ENCODE measurements at places on chromosomes 16 and 17. TPM values are rescaled to one million over a fixed set of nuclear protein-coding genes. Genes with fewer than 3 reads are reported as not detected.

DNA sequence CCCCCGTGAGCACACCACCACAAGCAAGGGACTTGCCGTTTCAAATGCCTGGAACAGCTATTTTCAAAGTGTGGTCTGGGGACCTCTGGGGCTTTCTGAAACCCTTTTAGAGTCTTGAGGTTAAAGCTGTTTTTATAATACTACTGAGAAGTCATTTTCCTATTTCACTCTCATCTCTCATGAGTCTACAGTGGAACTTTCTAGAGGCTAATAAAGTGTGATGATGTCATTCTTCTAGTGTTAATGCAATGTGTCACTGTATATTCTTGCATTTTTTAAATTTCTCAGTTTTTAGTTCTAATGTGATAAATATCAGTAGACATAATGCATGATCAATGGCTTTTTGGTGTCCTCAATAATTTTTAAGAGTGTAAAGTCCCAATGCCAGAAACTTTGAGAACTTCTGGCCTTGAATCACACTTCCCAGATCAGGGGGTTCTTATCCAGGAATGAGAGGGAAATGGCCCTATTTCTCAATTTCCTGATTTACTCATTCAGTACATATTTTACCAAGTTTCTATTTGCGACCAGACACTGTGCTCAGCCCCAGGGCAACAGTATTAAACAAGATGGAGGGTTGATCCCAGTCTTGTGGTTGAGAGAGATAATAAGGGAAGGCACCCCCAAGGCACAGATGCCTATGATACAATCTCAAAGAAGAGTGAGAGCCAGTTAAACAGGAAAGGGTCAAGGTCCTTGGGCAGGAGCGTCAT is 444.0 kb downstream of the HS3ST3B1 start:
- no peak for DNase-seq
- no peak overlapping the region for H3K4me3 ChIP-seq
- no peaks in the 10 kb centered on the region for H3K36me3 ChIP-seq
- H3K27ac ChIP-seq = no peak overlapping the region

- H3K27ac ChIP-seq = peak overlapping the region; percentile 77
- no peaks in the 10 kb centered on the region for H3K27me3 ChIP-seq
- peaks cover 11% of the 10 kb centered on the region for H3K4me1 ChIP-seq
- no peak overlapping the region for H3K4me3 ChIP-seq
- DNase-seq = peak; percentile 95
Measured at GRCh38 chr17:45197555-45198334, 23.9 kb upstream of the FMNL1 start.

GRCh38 chr17:43350888-43351361 is 47.9 kb upstream of the ARL4D start:
- H3K36me3 ChIP-seq = no peaks in the 10 kb centered on the region
- H3K27me3 ChIP-seq = no peaks in the 10 kb centered on the region
- H3K4me1 ChIP-seq = no peaks in the 10 kb centered on the region
- no peak for DNase-seq

GRCh38 chr17:67417507-67417906 is 40.4 kb downstream of the PITPNC1 start:
- no peaks in the 10 kb centered on the region for H3K4me1 ChIP-seq
- DNase-seq = no peak
- no peaks in the 10 kb centered on the region for H3K27me3 ChIP-seq
- no peaks in the 10 kb centered on the region for H3K36me3 ChIP-seq
- no peak overlapping the region for H3K4me3 ChIP-seq
- no peak overlapping the region for H3K27ac ChIP-seq

- peak overlapping the region; percentile 89 for H3K27ac ChIP-seq
- peaks cover 47% of the 10 kb centered on the region for H3K36me3 ChIP-seq
- H3K4me3 ChIP-seq = peak overlapping the region; percentile 96
- no peak for DNase-seq
- no peaks in the 10 kb centered on the region for H3K27me3 ChIP-seq
Measured at GRCh38 chr17:13016881-13017654, 759 bp downstream of the ELAC2 start.

GRCh38 chr16:80174416-80174815 is 366.4 kb upstream of the DYNLRB2 start:
- no peak overlapping the region for H3K27ac ChIP-seq
- no peaks in the 10 kb centered on the region for H3K4me1 ChIP-seq
- H3K4me3 ChIP-seq = no peak overlapping the region
- DNase-seq = no peak
- H3K36me3 ChIP-seq = no peaks in the 10 kb centered on the region

- H3K4me1 ChIP-seq = no peaks in the 10 kb centered on the region
- no peak for DNase-seq
- no peaks in the 10 kb centered on the region for H3K27me3 ChIP-seq
- no peak overlapping the region for H3K4me3 ChIP-seq
- H3K36me3 ChIP-seq = peaks cover 76% of the 10 kb centered on the region
Measured at GRCh38 chr16:70758786-70759185, 42.2 kb downstream of the VAC14 start.

GRCh38 chr17:2054512-2055291 is at the start of gene HIC1:
TSS of gene HIC1 (plus strand) at chr17:2055103. CDS start at chr17:2056691, 1,588 bp downstream.
- peak within 1 kb of the TSS; percentile 75 for H3K4me3 ChIP-seq
- H3K4me1 ChIP-seq = peaks cover 65% of the 10 kb centered on the region
- H3K36me3 ChIP-seq = peaks cover 5% of the 10 kb centered on the region
- peak within 1 kb of the TSS; percentile 92 for H3K27ac ChIP-seq
- H3K27me3 ChIP-seq = peaks cover 10% of the 10 kb centered on the region
- peak; percentile 91 for DNase-seq

DNA sequence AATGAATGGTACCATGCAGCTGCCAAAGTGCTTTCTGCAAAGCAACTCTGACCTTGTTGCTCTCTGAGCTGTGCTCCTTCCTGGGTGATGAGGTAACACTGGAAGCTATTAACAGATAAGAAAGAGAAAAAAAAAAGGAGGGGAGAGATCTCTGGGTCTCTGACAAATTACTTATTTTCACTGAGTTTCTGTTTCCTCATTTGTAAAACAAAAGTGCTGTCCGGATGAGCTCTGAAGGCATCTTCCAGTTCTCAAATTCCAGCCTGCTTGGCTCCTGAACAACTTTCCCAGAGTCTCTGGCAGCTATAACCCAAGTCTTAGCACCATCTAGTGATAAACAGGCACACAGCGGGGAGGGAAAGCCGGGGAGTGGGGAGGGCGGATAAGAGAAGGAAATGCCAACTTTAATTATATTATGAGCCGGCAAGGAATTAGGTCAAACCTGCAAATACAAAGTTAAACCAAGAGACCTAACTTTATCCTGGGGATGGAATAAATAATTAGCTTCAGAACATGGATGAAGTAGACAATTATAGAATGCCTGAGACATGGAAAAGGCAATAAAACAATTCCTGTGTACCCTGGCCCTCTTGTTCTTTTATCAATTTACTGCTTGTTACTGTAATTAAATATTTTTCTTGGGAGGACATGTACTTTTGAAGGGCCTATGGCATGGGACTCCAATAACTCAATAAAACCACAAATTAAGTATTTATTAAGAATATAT is 61.3 kb upstream of the KIFC3 start:
- peaks cover 4% of the 10 kb centered on the region for H3K4me1 ChIP-seq
- DNase-seq = peak; percentile 83
- no peak overlapping the region for H3K27ac ChIP-seq
- no peaks in the 10 kb centered on the region for H3K36me3 ChIP-seq

DNA sequence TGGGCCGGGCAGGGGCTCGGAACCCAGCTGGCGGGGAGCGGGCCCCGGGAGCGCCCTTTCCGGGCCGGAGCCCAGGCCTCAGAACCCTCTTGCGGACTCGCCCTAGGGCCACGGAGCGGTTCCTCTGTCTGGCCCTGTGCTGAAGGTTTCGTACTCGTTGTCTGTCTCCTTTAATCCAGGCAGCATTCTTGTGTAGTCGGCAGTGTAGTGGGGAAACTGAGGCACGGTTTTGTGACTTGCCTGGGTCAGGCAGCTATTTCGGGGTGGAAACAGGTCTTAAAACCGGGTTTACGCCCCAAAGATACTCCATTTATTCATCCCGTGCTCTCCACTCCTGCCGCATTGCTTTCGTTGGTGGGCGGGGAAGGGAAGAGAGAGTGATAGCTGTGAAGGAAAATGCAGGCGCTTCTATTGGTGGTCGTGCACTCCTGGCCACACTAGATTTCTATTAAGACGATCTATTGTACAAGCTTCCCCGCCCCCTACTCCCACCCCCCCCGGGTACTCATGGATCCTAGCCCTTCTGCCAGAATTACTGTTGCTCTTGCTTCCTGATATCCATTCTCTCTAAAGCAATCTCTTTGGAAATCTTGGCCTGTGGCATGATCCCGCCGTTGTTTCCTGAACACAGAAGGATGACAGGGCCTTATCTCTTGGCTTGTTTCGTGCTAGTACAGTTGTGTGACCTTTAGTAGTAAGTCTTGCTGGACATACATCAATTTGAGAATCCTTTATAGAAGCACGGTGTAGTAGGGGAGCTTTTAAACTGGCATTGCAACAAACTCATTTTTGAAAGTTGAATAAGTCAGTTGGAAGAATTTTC is 751 bp downstream of the DCAF7 start:
- no peaks in the 10 kb centered on the region for H3K27me3 ChIP-seq
- H3K4me3 ChIP-seq = peak overlapping the region; percentile 68
- H3K4me1 ChIP-seq = peaks cover 58% of the 10 kb centered on the region
- peak overlapping the region; percentile 95 for H3K27ac ChIP-seq

DNA sequence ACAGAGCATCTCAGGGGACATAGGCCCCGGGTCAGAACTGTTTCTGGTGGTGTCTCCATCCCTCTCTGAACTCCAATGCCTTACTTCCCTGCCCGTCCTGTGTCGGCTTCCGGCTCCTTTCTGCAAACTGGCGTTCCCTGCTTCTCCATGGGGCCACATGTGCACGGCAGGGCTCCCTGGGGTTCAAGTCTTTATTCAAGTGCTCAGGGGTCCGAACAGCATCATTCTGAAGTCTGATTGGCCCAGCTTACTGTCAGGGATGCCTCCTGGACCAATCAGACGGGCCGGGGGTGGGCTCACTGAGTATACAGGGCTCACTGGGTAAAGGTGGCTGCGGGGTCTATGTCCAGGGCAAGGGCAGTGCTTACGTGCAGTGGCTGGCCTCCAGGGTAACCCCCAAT is 17.1 kb downstream of the C16orf82 start:
- H3K36me3 ChIP-seq = no peaks in the 10 kb centered on the region
- H3K27me3 ChIP-seq = peaks cover 47% of the 10 kb centered on the region
- no peak overlapping the region for H3K4me3 ChIP-seq
- no peaks in the 10 kb centered on the region for H3K4me1 ChIP-seq

- DNase-seq = no peak
- H3K36me3 ChIP-seq = no peaks in the 10 kb centered on the region
- H3K27me3 ChIP-seq = no peaks in the 10 kb centered on the region
- no peaks in the 10 kb centered on the region for H3K4me1 ChIP-seq
- H3K4me3 ChIP-seq = no peak overlapping the region
Measured at GRCh38 chr16:52090080-52090479, 456.9 kb downstream of the TOX3 start.

DNA sequence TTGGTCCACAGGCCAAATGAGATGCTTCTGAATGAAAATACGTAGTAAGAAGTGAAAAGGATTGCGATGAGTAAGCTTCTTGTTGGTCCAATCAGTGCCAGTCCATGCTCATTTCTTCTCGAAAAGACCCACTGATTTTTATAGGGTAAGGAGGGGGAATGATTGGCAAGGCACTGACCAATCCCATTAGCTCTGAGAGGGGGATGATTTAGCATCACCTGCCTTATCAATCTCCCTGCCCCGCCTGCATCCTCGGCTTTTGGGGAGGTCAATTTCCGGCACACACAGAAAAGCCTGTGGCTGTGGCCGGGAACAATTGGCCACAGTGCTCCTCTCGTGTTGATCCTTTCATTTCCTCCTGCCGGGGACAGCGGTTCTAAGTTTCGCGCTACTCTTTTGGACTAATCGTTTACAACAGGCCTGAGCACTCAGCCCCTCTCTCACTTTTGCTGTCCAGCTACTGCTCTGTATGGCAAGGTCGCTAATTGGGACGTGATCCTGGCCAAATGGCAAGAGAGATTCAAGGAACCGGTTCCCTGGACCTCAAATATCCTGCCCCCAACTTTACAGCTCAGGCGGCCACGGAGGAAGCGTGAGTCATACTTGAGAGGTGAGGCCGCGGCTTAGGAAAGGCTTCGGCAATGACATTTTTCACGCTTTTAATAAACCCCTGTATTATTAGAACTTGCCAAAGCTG is 43.1 kb downstream of the TBX4 start:
- H3K4me1 ChIP-seq = peaks cover 21% of the 10 kb centered on the region
- H3K27ac ChIP-seq = no peak overlapping the region
- H3K27me3 ChIP-seq = no peaks in the 10 kb centered on the region
- no peak overlapping the region for H3K4me3 ChIP-seq
- H3K36me3 ChIP-seq = no peaks in the 10 kb centered on the region
- DNase-seq = no peak

DNA sequence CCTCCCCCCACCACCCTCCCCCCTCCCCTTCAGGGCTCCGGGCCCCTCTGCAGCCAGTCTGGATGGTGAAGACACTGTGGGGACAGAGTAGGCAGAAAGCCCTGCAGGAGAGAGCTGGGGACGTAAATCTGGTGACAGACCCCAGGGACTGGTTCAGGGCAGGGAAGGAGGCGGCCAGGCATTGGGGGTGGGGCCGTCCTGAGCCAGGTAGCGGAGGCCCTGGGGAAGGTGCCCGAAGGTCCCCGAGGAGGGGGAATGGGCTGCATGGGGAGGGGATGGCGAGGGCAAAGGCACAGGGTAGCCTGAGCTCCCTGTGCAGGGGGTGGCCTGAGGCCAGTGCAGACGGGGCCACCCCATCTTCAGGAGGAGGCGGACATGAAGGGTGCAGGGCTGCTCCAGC is 26.3 kb upstream of the CACNA1H start:
- no peak overlapping the region for H3K27ac ChIP-seq
- H3K4me1 ChIP-seq = peaks cover 3% of the 10 kb centered on the region
- no peaks in the 10 kb centered on the region for H3K27me3 ChIP-seq
- no peak for DNase-seq
- no peaks in the 10 kb centered on the region for H3K36me3 ChIP-seq

GRCh38 chr17:7932483-7932891 is 481 bp downstream of the CNTROB start:
- H3K4me1 ChIP-seq = peaks cover 53% of the 10 kb centered on the region
- H3K4me3 ChIP-seq = peak overlapping the region; percentile 74
- H3K36me3 ChIP-seq = peaks cover 28% of the 10 kb centered on the region
- H3K27me3 ChIP-seq = peaks cover 9% of the 10 kb centered on the region
- DNase-seq = peak; percentile 78

- DNase-seq = no peak
- H3K4me3 ChIP-seq = no peak overlapping the region
- peaks cover 12% of the 10 kb centered on the region for H3K4me1 ChIP-seq
- H3K27ac ChIP-seq = no peak overlapping the region
Measured at GRCh38 chr17:39104046-39104445, 47.4 kb downstream of the PLXDC1 start.

DNA sequence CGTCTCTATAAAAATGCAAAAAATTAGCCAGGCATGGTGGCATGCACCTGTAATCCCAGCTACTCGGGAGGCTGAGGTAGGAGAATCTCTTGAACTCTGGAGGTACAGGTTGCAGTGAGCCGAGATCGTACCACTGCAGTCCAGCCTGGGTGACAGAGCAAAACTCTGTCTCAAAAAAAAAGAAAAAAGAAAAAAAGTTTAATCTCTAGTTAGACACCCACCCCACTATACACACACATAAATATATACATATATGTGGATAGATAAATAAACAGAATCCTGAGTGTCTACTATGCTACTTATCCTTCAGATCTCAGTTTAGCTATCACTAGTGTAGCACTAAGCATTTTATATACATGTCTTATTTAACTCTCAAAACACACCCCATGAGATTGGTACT is 18.7 kb downstream of the ITGAL start:
- H3K27ac ChIP-seq = no peak overlapping the region
- H3K4me3 ChIP-seq = no peak overlapping the region
- H3K4me1 ChIP-seq = no peaks in the 10 kb centered on the region
- DNase-seq = no peak
- H3K27me3 ChIP-seq = no peaks in the 10 kb centered on the region

Gene PIRT
- total RNA-seq = 5.2 TPM

Gene ABCC3
- 0.71 TPM for total RNA-seq

Gene SMIM5
- 3.0 TPM for total RNA-seq

Gene ZDHHC1
- total RNA-seq = 16.4 TPM

Gene C16orf89
- 14.7 TPM for total RNA-seq

Gene MRTFB
- total RNA-seq = 26.4 TPM

Gene TBC1D3D
- not detected for total RNA-seq

Gene KRTAP9-4
- total RNA-seq = not detected

Measured in sigmoid colon (tissue), 7 donors.